CD8-positive, alpha-beta T cell (primary cell): ENCODE measurements at places on chromosomes 5 and 9.
A peak's percentile ranks its signal among the peaks of the same experiment; 100 is the strongest.

GRCh38 chr5:98840946-98841345, 67.5 kb downstream of the RGMB start:
- DNase-seq: no peak

DNA sequence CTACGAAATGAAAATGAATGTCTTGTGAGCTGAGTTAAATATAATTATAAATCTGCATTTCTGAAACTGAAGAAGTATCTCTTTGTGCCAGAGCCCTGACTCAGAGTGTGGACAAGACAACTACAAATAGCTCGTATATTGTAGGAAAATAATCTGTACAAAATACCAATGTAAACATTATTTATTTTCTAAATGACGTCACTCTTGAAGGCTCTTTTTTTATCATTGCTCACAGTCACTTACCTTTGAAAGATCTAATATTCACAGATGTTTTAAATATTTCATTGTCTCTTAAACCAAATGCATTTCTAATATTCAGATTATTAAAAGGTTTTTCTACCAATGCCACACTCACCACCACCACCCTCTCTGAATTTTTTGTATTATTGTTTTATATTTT, 226.1 kb downstream of the SLCO4C1 start:
- no peak for DNase-seq

- DNase-seq: peak; percentile 65
Observed at GRCh38 chr5:132419502-132420468, 50.3 kb downstream of the SLC22A5 start.

DNA sequence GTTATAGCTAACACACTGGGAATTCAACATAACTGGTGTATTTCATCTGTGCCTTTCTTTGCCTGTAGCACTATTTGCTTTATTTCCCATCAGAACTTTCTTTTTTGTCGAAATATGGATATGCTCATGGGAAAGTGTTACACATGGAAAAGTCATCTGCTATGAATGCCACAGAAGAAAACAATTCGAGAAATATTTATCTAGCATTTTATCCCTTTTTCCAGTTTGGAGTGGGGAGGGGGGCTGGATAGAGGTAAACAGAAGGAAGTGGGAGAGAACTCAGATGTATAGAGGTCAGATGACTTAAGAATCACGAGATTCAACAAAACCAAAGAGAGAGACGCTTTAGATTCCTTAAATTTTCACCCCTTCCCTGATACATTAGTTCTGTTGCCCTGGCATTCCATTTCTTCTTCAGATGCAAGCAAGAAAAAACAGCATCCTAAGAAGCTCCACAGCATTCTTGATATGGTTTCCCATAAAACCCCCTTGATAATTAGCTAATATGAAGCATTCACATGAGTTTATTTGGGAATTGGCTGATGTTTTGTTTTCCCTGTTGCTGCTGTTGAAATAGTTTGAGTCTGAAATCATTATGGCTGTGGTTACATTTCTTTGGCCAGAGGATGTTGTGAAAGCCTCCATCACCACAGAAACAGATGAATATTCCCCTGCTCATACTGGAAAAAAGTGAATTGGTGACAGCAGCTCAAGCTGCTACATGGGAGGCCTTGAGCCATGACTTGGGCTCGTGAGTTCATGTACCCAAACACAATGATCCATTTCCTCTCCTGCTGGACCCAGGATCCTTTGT, 335.8 kb upstream of the DAB2 start:
- no peak for DNase-seq

- DNase-seq: no peak
Observed at GRCh38 chr5:36664766-36665165, 58.4 kb downstream of the SLC1A3 start.

DNA sequence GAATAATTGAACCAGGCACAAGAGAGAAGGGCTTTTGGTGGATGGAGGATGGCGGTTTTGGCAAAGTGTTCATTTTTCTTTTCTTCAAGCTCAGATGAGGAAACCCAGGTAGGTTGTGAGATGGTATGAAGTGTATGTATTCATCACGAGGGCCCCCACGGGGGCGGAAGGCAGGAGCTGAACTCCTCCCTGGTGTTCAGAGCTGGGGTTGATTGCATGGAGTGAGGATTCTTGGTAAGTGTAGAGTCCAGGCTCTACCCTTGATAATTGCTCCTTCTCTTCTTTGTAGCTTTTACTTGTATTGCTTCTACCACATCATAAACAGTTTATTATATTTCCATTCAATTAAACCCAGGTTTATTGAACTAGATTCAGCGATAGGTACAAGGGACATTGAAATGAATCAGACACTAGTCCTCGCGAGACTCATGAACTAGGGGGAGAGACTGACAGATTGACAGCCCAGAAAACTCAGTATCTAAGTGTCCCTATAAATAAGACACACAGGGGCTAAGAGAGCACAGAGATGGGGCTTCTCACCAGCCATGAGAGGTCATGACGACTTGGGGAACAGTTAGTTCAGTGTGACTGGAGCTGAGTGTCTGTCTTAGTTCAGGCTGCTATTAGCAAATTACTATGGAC, 116.7 kb upstream of the KLF4 start:
- no peak for DNase-seq

DNA sequence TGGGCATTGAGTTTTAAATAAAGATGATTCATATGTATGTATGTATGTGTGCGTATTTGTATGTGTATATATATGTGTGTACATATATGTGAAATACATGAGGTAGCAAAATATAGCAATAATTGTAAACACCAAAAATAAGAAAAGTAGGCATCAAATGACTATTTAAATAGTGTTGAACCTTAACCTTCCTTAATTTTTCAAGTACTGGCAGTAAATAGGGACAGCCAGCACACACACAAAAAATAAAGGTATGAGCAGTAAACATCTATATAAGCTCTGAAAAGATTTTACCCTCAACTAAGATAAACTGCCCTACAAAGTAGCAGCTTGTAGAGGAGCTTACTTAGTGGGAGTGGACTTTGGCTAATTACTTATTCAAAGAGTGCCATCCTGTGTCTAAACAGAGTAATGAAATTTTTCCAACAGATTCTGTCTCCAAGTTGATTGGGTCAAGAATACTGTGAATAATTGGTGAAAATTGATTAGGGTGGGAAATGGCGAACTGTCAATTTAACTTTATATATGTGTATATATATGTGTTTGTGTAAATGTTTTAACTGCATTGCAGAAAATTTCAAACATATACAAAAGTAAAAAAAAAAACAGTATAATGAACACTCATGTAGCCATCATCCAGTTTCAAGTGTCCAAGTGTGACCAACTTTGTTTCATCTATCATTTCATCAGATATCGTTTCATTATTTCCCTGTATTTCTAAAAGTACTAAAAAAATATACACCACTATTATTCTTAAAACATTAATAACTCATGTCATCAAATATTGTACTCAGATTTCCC, 2.0 kb upstream of the ADAMTS6 start:
- DNase-seq: no peak

GRCh38 chr9:98135938-98136337, 16.9 kb upstream of the TRIM14 start:
- no peak for DNase-seq

DNA sequence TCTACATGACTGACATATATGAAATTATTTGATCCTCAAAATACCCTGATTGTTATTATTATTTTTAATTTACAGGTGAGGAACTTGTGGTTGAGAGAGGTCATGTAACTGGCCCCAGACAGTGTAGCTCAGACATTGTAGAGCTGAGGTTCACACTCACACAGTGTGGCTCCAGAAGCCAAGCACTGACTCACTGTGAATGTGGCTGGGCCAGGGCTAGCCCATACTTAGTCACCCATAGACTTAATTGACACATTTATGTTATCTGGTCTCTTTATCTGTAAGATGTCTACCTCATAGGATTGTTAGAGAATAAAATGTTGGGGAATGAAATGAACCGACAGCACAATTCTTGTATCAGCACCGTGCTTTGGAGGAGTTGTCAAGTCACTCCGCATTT, 24.9 kb upstream of the CCDC112 start:
- no peak for DNase-seq

- no peak for DNase-seq
Observed at GRCh38 chr5:14417792-14418765, 163.5 kb upstream of the OTULINL start.

GRCh38 chr9:22119522-22120158, 110.5 kb upstream of the CDKN2B start:
- DNase-seq: peak; percentile 45

- no peak for DNase-seq
Observed at GRCh38 chr5:173501271-173501670, 115.2 kb downstream of the BOD1 start.

- peak; percentile 42 for DNase-seq
Observed at GRCh38 chr9:129412814-129413536, 207.9 kb downstream of the C9orf50 start.

GRCh38 chr9:91580136-91580535, 156.5 kb upstream of the NFIL3 start:
- no peak for DNase-seq

- DNase-seq: no peak
Observed at GRCh38 chr5:61354199-61354598, 22.1 kb downstream of the ZSWIM6 start.

DNA sequence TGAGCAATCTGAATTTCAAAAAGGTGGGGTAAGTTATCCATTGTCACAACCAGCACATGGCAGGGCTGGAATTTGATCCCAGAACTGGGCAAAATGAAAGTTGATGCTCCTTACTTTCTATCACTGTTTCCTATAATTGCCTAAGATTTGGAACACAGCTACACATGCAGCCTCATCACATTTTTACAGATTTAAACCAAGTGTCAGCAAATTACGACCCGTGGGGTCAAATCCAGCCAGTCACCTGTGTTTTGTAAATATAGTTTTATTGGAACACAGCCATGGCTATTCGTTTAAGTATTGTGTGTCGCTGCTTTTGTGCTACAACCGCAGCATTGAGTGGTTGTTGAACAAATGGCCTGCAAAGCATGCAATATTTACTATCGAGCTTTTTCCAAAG, 94.3 kb downstream of the SREK1 start:
- DNase-seq: no peak

- DNase-seq: no peak
Observed at GRCh38 chr5:132083071-132083678, 9.6 kb downstream of the CSF2 start.

DNA sequence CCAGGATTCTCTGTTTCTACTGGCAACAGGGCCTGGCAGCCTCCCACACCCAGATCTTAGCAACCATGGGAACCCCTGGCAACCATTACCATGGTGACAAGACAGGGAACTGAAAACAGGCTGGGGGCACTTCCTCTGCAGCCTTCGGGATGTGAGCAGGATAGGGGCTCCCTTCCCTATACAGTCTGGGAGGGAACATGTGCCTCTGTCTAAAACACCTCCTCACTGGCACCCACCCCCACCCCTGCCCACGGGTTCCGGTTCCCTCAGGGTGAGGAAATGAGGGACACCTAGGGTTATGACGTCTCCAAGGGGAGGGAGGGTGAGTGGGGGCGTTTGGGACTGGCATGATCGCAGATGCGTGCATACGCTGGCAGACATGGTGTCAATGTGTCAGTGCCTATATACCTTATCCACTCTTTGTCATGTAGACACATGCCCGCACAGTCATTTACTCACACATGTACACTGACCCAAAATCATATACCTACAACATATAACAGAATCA, 3.0 kb upstream of the DNAJB5 start:
- DNase-seq: no peak

DNA sequence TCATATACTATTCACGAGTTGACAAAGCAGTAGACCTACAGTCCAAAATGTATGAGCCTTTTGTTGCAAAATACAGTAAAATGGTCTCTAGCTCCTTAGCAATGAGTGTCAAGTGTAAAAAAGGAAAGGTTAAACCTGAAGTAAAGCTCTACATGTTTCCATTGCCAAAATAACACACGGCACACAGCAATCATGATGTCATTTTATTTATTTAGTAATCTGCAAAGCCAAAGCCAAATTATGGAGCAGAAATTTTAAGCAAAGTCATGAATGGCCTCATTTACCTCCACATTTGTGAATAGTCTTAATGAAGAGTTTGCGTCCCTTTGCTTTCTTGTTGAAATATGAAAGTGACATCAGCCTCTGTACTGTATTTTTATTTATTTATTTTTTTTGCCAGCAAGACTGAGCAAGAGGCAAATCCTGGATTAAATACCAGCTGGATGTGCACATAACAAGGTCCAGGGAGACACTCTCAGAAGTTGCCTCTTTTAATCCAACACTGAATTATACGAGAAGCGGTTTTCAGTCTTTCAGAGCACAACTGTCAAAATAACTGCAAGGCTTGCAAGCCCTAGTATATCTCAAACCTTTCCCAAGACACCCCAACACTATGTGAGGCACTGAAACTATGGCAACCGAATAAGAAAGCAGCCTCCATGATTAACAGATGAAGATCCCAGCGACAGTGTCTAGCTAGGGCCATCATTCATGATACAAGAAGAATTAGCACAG, 9.7 kb downstream of the SEMA6A start:
- no peak for DNase-seq

DNA sequence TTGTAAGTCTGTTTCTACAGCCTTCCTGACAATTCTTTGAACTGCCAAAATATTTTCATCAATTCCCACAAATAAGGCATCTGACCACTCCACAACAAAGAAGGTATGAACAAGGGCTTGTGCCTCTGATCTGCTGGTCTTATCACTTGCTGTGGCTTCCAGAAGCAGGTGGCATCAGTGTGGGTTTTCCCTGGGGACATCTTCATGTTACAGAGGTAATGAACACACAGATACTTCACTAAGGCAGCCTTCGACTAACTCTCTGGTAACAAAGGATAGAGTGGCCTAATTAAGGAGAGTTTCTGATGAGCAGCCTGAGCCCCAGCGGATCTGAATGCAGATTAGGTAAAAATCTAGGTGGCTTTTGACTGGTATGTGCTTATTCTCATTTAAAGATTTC, 15.2 kb upstream of the ERAP2 start:
- DNase-seq: no peak

- no peak for DNase-seq
Observed at GRCh38 chr5:7425830-7426229, 29.9 kb downstream of the ADCY2 start.

- no peak for DNase-seq
Observed at GRCh38 chr9:112351184-112351583, 17.8 kb upstream of the PTBP3 start.

- no peak for DNase-seq
Observed at GRCh38 chr9:764105-764524, 77.4 kb upstream of the DMRT1 start.

GRCh38 chr5:124872615-124873014, 126.2 kb upstream of the ZNF608 start:
- no peak for DNase-seq

- no peak for DNase-seq
Observed at GRCh38 chr9:112848316-112849151, 42.1 kb downstream of the SLC46A2 start.

GRCh38 chr9:131469951-131470350, 32.8 kb upstream of the POMT1 start:
- no peak for DNase-seq
